ENCODE measurements at places on chromosomes 12 and 14. TPM values are rescaled to one million over a fixed set of nuclear protein-coding genes. Genes with fewer than 3 reads are reported as not detected.

Gene HOXC11
- 0.51 TPM for total RNA-seq

Gene SARNP
- 155 TPM for total RNA-seq

Gene ORAI1
- total RNA-seq = 19.4 TPM

Gene TBC1D30
- 3.8 TPM for total RNA-seq

Gene C14orf132
- 4.0 TPM for total RNA-seq
